CD4-positive, alpha-beta T cell treated with Interleukin-4 for 1 hour (primary cell): ENCODE measurements at places on chromosomes 7 and 10.

- no peak for DNase-seq
Observed at GRCh38 chr7:14687777-14688176, 214.8 kb downstream of the DGKB start.

- no peak for DNase-seq
Observed at GRCh38 chr7:20778063-20778721, 8.5 kb downstream of the SP8 start.

DNA sequence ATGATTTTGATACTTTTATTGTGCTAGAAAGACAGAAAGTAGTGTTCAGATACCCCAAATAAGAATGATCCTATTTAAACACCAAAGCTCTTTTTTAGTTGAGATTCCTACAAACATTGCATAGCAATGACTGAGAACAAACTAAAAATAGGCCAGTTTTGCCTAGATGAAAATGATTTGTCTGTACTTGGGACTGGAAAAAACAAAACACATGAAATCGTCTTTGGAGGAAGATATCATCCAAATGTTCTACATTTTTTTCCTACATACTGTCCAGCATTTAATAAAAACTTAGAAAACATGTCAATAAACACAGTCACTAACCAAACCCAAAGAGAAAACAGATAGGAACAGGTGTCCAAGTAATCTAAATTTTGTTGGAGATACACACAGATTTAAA, 111.6 kb upstream of the MEOX2 start:
- DNase-seq = no peak

- no peak for DNase-seq
Observed at GRCh38 chr10:119830851-119831250, 41.8 kb downstream of the MCMBP start.

- no peak for DNase-seq
Observed at GRCh38 chr10:42869977-42870350, 87.4 kb downstream of the BMS1 start.

DNA sequence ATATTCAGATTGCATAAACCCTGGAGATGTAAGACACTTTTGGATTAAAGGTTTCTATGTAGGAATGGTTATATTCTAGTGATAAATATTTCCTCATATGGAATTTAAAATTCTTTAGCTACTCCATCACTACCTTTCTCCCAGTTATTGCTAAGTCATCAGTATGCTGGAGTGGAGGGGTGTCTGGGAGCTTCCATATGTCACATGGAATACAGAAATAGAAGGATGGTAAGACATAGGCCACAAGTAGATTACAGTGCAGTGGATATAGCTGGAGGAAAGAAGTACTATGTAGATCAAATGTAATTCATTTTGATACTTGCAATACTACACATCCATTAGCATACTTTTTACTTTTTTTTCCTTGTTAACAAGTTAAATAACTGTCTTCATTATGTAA, 428.4 kb downstream of the ARL4A start:
- no peak for DNase-seq

GRCh38 chr7:31443457-31443856, 70.4 kb upstream of the ITPRID1 start:
- DNase-seq = peak; percentile 9

- no peak for DNase-seq
Observed at GRCh38 chr10:46014683-46015405, 15.6 kb downstream of the NCOA4 start.
